Right ventricle myocardium inferior (tissue), 1 donor: ENCODE measurements at places on chromosomes 11 and 22.

GRCh38 chr11:106087815-106088435 is 10.5 kb downstream of the AASDHPPT start:
- no peak for DNase-seq

GRCh38 chr22:17479135-17479534 is 84.2 kb upstream of the SLC25A18 start:
- DNase-seq, result no peak

GRCh38 chr11:92501066-92501739 is 276.6 kb downstream of the FAT3 start:
- no peak for DNase-seq

GRCh38 chr11:115506954-115507675 is 2.9 kb upstream of the CADM1 start:
- no peak for DNase-seq

- DNase-seq, result no peak
These were observed 284.0 kb downstream of the LRRC4C start for GRCh38 chr11:41175304-41175972.

DNA sequence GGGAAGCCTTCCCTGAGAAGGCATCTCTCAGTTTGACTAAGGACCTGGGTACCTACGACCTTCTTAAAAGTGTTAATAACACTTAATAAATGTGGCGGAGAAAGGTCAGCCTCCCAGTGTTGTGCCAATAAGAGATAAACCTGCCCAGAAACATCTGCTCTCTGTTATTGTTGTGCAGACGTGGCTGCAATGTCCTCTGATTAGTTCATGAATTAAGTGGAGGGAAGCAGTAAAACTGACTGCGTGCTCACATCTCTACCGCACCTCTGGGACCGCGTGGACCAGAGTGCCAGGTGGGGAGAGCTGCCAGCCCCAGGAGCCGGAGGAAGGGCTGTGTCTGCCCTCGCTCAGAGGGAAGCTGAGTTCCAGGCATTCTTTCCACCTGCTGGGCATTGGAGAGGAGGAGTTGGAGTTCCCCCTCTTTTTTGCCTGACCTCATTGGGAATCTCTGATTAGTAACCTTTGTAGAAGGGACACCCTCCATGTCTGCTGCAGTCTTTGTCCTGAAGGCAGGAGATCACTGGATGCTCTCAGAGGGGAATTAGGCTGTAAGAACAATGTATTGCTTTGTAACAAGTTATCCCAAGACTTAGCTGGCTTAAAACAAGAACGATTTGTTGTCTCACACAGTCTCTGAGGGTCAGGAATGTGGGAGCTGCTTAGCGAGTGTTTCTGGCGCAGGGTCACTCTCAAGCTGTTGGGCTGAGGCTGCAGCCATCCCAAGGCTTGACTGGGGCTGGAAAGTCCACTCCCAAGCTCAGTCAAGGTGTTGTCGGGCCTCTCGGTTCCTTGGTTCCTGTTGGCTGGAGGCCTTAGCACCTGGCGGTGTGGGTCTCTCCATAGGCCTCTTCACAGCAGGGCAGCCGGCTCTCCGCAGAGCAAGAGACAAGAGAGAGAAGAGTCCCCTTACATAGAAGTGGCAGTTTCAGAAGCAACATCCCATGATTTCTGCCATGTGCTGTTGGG is 247.6 kb upstream of the TBCEL start:
- DNase-seq, result no peak

- no peak for DNase-seq
These were observed 69.3 kb downstream of the LRP5 start for GRCh38 chr11:68381716-68382115.

DNA sequence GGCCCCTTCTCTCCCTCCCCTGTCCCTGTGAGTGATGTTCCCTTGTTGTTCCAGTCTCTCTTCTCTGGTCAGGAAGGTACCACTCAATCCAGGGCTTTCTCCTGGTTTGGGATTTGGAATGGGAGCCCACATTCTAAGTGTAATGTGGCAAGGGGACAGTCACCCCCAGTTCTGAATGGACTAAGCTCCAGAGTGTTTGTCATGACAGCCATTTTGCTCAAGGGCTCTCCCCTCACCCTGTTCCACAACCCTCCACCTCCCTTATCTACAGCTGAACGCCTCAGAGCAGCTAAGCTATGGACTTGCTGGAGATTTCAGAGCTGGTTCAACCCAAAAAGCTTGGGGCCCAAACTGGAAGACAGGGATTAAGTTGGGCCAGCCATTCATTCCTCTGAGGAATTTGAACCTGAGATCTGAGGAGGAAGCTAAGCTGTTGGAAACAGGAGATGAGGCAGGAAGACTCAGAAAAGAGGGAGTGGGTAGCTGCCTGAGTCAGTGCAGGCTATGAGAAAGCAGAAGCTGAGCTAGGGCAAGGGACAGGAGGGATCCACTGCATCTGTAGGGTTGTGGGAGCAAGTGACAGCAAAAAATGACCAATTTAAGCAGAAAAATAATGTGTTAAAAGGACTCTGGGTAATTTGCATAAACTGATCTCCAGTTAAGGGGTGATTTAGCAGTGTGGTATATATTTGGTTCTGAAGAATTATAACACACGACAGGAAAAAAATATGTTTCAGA is 22.9 kb upstream of the FCHSD2 start:
- no peak for DNase-seq

GRCh38 chr22:35852076-35852475 is 134.4 kb downstream of the APOL5 start:
- no peak for DNase-seq

DNA sequence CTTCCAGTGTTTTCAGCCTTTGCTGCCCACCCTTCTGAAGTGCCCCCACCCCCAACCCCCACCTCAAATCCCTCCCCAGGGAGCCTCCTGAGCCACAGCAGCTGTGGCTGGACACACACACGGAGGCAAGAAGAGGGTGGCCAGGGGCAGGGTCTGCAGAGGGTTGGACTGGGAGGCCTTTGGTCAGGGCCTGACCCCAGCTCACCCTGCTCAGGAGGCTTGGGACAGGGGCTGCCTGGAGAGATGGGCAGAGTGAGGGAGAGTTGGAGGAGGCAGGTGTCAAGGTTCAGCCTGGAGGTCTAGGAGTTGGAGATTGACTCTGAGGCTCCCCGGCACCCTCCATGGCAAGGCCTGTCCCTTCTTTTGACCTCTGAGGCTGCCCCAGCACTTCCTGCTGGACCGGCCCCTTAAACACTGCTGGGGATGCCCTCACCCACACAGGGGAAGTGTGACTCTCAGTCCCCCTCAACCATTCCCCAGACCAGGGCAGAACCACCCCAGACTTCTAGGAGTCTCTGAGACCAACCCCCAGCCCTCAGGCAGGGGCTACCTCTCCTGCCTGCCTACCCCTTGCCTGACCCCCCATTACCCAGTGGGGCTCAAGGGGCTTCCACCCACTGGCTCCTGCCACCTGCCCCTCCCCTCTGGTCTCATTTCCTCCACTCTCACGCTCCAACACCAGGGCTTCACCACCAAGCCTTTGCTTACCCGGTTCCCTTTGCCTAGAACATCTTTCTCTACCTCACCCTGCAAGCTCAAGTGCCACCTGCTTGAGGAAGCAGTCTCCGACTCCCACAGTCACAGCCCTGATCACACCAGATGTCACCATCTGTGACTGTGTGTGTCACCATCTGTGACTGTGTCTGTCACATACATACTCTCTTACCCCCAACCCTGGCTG is 8.6 kb downstream of the ARAP1 start:
- peak; percentile 52 for DNase-seq

DNA sequence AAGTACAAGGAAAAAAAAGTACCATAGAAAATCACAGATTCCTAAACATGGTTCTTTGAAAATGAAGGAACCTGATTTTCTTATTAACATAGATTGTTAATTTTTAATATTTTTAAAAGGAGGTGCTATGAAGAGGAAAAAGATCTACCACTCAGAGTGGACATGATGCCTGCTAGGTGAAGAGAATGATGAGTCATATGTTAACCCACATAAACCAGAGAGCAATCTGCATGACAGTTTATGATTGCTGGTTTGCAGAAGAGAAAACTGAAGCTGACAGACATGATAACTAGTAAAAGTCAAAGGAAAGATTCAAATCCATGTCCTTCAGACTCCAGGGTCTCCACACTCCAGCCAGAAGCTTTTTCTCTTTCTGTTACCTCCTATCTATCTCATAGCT is 1231.7 kb downstream of the LRRC4C start:
- no peak for DNase-seq

DNA sequence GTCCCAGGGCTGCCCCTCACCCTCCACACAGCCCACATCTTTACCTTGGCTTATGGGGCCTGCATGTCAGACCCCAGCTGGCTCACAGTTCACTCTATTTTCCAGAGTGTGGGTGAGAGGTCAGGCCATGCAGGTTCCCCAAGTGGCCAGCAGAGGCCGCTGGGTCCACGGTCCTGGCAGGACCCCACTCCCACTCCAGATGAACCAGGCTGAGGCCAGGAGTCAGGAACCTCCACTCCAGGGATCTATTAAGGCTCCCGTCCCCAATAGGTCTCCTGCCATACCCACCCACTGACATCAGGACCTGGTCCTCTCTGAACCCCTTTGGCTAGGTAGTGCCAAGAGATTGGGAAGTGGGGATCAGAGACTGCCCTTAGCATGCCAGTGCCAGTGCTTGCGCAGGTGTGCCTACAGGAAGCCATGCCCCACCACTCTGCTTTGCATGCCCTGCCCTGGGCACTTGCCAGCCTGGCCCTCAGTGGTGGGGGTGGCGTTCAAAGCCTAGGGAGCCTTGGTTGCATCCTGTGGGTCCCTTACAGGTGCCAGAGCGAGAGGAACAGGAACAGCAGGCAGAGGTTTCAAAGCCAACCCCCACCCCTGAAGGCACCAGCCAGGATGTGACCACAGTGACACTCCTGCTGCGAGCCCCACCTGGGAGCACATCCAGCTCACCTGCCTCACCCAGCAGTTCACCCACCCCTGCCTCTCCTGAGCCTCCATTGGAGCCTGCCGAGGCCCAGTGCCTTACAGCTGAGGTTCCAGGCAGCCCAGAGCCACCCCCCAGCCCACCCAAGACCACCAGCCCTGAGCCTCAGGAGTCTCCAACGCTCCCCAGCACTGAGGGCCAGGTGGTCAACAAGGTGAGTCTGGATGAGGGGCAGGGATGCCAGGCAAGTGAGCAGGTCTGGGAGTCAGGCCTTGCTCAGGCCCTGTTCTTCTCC is 8.3 kb downstream of the SMTN start:
- peak; percentile 77 for DNase-seq

DNA sequence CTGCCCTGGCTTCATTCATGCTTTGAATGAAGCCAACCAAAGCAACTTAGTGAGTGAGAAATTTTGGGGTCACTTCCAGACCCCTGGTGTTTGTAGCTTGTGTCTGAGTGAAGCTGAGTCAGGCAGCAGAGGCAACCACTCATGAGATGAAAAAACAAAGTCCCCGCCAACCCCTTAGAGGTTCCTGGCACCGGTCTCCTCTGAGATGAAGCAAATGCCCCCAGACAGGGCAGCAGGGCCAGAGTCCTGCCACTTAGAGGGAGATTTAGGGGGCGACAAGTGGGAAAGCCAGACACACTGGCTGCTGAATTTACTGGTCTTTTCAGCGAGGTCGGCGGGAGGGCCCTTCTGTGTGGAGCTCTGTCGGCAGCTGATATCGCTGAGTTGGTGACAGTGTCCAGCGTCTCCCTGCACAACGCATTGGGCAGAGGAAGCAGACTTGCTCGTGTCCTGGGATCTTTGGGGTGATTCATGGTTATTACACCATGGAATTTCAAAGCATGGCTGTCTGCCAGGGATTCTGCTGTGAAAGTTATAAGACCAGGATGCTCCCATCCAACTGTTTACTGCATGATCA is 482.6 kb downstream of the MIAT start:
- DNase-seq, result no peak

- no peak for DNase-seq
These were observed 70.4 kb downstream of the GGTLC2 start for GRCh38 chr22:22714600-22715335.

DNA sequence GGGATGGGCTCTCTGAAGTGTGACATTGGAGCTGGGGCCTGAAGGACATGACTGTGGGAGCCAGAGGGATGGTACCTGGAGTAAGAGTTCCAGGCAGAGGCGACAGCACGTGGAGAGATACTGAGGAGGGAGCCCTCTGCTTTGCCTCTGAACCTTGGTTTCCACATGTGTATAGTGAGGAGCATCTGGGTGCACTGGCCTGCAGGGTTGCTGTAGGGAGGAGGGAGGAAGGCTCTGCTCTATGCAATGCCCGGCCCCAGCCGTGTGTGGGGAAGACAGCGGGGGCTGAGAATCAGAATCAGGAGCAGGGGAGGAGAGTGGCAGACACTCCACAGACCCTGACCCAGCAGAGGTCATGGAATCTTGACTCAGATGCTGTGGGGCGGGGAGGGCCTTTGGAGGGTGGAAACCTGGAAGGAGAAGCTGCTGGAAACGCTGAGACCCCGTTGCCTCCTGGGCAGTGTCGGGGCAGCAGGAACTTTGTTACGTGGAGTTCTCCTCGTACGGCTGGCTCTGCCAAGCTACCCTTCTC is 4.0 kb downstream of the SCYL1 start:
- DNase-seq, result no peak

- DNase-seq, result no peak
These were observed 70.4 kb downstream of the RCN1 start for GRCh38 chr11:32161293-32161692.

GRCh38 chr11:130206141-130206540 is 46.6 kb downstream of the ST14 start:
- DNase-seq, result no peak

DNA sequence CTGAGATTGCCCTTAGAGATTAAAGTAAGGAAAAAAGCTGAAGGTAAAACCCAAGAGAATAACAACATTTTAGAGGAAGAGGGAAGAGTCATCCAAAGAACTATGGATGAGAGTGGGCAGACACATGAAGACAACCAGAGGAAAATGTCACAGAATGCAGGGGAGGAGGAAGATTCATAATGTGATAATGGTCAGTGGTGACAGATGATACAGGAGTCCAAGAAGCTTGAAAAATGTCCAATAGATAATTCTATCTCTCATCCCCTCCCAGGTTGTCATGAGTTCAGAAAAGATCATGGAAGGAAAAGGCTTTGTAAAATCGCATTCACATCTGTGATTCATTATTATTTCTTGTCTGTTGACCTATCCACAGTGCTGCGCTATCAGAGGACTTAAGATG is 282.3 kb upstream of the CCDC90B start:
- DNase-seq, result no peak

DNA sequence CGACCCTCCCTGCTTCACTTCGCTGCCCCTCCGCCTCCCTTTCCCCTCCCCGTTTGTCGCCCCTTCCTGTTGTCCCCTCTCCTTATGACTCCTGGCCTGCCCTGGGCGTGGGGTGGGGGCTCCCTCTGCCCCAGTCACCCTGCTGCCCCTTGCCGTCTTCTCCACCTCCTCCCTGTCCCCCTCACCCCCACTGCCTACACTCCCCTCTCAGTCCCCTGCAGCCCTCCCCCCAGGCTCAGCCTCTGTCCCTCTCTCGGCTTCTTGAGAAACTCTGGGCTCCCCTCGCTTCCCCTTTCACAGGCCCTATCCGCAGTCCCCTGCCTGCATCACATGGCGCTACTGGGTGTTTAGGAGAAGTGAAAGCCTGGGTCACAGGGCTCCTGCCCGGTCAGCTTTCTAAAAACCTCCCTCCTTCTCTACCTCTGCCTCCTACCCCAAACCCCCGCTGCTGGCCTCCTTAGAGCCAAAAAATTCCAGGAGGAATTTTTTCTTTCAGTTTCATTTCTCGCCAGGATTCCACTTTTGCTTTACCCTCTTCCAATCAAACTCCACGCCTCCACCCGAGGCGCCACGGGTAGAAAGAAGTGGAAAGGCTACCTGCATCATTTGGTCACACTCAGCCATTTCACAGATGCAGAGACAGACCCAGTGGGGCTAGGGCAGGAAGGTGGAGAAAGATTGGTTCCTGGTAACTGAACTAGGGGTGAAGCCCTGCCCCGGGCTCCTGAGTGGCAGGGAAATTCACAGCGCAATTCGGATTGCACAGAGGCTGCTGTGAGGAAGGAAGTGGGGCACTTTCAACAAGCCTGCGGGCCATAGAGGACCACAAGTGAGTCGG is at the start of gene SLC15A3:
Gene SLC15A3, minus strand, starts transcription at position 273 of the 838 bp plus-strand sequence. CDS start 625 bp downstream, outside the sequence.
- peak; percentile 94 for DNase-seq
